ENCODE measurements at places on chromosomes 11 and 22.
A peak's percentile ranks its signal among the peaks of the same experiment; 100 is the strongest.

- DNase-seq: no peak
Observed at GRCh38 chr11:130672911-130673310, 224.5 kb downstream of the ADAMTS15 start.

DNA sequence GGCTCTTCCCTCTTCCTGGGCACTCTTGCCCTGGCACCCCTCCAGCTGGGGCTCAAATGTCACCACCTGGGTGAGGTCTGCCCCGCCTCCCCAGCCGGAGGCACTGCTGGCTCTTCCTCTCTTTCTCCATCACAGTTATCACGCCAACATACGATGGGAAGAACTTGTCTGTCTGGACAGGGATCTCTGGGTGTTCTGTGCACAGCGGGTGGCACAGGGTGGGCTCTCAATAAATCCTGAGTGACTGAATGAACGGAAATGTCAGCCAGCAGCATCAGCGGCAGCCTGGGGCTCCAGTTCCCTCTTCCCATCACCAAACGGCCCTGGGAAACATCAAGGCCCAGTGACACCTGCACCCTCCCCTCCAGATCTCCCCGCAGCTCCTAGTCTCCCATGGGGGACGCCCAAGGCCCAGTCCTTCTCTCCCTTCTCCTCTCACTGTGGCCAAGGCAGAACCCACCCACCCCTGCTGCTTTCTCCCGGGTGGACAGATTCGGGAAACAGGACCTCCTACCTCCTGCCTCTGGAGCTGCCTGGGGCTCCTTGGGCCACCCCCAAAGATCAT, 440 bp upstream of the SLC25A45 start:
- no peak for DNase-seq

GRCh38 chr22:31683181-31684105, 21.4 kb upstream of the PISD start:
- DNase-seq: no peak

GRCh38 chr11:119895981-119896380, 167.0 kb upstream of the NECTIN1 start:
- no peak for DNase-seq

GRCh38 chr11:70272009-70272408, 1.5 kb downstream of the PPFIA1 start:
- no peak for DNase-seq

- DNase-seq: no peak
Observed at GRCh38 chr11:57172031-57172430, 9.7 kb upstream of the LRRC55 start.

GRCh38 chr11:59184691-59185339, 12.9 kb downstream of the DTX4 start:
- no peak for DNase-seq

- peak; percentile 17 for DNase-seq
Observed at GRCh38 chr11:102940714-102941588, 14.6 kb downstream of the MMP13 start.

DNA sequence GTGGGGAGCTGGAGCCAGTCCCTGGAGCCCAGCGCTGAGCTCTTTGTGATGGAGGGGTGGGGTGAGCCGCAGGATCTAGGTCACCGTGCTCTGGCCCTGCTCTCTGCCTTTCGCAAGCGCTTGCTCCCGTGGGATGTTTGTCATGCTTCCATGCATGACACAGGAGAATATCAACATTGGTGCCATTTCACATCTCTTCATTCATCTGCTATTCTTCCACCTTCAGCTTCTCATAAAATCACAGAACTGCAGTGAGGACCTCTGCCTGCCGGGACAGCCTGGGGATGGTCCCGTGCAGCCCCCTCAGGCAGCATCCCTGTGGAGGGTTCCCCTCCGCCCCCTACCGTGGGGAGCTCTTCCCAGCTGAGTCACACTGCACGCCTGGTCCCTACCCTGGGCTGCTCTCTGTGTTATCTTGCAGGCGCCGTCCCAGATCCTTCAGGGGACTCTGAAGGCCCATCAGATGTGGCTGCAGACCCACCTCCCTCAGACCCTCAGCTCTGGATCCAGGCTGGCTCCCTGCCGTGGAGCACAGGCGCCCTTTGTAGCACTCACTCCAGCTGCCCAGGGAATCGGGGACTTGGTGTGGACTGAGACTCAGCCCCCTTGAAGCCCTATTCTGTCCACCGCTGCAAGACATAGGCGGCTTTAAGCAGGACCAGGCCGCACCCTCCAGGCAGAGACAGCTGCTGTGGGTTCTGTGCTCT, 5.1 kb upstream of the SEPTIN5 start:
- no peak for DNase-seq

DNA sequence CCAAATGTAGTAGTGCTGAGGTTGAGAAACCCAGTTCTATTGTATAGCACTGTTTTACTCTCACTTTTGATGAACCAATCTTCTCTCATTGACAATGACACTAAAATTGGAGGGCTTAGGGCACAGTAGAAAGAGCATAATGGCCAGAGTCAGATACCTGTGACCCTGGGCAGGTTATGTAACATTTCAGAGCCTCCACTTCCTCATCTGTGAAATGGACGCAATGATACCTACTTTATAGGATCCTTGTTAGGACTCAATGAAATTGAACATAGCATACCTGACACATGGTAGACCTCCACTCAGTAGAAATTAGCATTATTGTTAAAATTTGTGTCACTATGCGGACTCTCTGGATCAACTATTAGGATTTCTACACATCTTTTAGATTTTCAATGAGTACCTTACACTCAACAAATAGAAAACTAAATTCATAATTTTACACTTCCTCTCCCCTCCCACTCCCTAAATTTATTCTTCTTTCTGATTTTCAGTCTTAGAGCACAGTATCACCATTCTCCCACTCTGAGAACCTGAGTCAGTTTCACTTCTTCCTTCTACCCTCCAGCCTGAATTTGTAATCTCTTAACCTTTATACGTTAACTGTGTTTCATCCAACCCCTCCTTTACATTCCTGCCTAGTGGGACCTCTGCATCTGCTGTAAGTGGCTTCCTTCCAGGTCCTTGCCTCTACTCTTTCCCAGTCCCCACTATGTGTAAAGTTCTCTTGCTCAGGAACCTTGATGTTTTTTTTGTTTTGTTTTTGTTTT, 78.3 kb downstream of the MICAL2 start:
- DNase-seq: no peak

- DNase-seq: no peak
Observed at GRCh38 chr11:117629891-117630538, 167.0 kb downstream of the DSCAML1 start.

- DNase-seq: no peak
Observed at GRCh38 chr22:44378380-44378779, 65.6 kb upstream of the SHISAL1 start.

GRCh38 chr22:33745501-33745900, 174.8 kb downstream of the LARGE1 start:
- no peak for DNase-seq

DNA sequence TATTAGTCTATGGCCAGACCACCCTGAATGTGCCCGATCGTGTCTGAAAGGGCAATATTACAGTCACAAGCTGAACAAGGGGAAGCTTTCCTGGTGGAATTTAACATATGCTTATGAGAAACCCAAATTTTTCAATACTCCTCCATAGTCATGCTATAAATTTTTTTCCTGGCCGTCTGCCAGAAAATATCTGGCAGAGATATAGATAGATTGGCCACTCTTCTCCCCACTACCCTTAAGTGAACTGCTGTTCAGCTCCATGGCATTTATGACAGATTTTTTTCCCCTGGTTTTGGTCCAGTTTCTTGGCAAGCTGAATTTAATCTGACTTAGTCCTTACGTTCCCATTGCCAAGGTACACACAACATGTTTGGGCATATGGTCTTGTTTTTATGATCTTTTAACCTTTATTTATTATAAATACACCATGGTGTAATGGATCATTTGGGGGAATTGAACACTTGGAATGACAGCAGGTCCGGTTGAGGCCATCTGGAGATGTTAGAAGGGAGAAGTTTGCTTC, 328.5 kb downstream of the CNTN5 start:
- no peak for DNase-seq

DNA sequence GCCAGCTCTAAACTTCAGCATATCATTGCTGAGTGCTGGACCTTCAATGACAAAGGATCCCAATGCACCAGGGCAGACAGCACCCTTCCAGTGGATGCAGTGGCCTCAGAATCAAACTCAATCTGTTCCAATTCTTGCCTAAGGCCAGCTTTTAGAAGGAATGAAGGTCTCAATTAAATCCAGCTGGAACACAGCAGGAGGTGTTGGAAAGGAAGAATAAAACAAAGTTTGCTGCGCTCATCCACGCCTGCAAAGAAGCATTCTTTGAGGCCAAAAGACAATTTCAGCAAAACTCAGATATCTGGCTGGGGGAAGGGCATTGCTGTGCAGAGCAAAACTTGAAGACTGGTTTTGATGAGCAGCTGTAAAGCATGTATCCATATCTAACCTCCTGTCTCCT, 120.7 kb downstream of the CCDC81 start:
- DNase-seq: no peak

Data from brain pericyte (primary cell).